ENCODE measurements at places on chromosomes 11 and 22.

DNA sequence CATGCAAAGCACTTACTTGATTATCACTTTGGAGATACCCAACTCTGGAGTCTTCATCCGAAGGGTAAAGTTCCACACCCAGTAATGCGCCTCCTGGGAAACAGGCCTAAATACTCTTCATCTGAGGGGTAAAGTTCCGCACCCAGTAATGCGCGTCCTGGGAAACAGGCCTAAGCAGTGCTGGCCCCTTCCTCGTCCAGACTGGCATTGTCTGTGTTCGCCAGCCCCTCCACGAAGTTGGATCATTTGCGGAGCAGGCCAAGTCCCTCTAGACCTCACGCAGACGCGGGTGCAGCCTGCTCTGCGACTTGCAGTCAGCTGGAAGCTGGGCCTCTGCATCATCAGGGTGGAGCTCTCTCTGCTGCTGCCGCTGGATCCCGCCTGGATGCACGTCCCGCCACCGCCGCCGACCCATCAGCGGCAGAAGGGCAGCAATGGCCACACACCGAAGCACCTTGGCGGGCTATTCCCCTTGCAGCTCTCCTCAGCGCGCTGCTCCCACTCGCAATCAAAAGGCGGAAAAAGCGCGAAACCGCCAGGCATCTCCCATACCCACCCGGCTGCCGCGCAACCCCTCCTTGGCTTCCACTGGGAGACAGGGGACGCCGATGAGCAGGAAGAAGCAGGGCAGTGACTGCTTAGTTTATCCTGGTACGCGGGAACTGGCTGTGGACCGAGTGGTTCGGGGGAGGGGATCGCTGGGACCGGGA is 34.1 kb upstream of the GLYATL1 start:
- DNase-seq, result no peak

DNA sequence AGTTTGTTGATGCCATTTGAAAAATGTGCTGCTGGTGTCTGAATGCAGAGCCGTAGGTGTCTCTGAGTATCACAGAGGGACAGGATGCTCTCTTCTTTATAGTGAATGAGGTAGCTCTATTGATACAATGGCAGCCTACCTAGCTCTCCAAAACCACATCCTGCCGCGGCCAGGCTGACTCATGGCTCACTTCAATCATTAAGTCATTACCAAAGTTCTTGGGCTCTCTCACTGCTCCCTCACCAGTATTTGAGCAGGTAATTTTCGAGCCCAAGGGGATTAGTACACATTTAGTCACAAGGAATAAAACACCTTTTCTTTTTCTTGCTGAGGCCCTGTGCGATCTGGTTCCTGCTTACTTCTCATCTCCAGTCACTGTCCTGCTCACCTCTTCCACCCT is 509.0 kb upstream of the LARGE1 start:
- DNase-seq, result no peak

GRCh38 chr11:18259259-18259658 is 6.8 kb upstream of the SAA1 start:
- DNase-seq, result no peak

- DNase-seq, result no peak
Measured at GRCh38 chr22:24582056-24582814, 10.6 kb downstream of the LRRC75B start.

DNA sequence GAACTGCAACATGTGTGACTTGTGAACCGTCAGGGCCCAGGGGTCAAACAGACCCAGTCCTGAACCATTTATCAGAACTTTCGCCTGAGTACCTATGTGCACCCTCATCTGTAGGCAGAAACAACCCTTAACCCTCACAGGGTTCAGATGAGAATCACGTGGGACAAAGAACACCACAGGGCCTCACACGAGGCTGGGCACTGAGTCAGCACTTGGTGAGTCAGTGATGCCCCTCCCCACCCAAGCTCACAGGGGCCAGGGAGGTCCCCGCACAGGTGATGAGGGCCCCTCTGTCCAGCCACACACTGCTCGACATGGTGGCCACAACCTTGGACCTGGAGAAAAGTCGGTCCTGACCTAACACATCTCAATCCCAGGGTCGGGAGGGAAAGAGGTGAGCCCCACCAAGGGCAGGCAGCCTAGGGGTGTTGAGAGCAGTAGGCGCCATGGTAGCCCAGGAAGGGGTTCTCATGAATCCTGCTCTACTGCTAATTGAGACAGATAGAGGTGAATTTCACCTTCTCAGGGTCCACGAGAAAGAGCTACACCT is 176.4 kb downstream of the SHANK2 start:
- DNase-seq, result no peak

GRCh38 chr11:85945296-85945695 is 90.1 kb downstream of the CCDC83 start:
- DNase-seq, result no peak

- no peak for DNase-seq
Measured at GRCh38 chr11:230431-230830, 5.7 kb downstream of the SIRT3 start.

DNA sequence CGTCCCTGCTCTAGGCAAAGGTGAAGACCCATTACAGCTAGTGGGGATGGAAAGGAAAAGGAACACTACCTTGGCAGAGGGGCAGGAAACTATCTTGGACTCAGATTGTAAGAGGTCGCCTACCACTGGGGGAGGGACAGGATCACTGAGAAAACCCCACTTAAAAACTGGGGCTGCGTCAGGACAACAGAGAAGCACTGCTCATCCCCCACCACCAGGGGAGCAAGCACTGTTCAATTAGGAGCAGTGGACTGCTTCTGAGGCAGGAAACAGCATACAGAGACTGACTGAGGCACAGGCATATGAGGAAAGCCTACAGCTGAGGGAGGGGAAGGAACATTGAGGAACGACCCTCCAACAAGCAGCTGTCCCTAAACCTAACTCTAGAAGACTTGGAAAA is 20.8 kb upstream of the DLAT start:
- peak; percentile 19 for DNase-seq

DNA sequence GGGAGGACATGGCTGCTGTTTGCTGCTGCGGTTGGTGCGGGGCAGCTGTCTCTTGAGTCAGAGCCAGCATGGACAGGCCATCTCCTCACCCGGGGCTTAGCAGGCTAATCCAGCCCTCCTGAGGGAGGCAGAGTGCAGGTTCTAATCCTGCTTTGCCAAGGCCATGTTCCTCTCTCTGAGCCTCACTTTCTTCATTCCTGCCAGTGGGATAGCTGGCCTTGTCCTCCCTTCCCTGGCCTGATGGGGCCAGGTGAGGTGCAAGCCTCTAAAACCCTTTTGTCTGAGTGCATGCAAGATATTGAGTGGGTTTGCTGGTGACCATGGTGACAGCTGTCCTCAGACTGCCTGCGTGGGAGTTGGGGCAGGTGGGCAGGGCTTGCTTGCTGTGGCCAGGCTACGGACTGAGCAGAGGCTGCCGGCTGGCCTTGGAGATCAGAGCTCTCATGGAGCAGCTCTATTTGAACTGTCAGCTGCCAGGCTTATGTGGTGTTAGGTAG is 3.6 kb downstream of the USP35 start:
- DNase-seq, result no peak

DNA sequence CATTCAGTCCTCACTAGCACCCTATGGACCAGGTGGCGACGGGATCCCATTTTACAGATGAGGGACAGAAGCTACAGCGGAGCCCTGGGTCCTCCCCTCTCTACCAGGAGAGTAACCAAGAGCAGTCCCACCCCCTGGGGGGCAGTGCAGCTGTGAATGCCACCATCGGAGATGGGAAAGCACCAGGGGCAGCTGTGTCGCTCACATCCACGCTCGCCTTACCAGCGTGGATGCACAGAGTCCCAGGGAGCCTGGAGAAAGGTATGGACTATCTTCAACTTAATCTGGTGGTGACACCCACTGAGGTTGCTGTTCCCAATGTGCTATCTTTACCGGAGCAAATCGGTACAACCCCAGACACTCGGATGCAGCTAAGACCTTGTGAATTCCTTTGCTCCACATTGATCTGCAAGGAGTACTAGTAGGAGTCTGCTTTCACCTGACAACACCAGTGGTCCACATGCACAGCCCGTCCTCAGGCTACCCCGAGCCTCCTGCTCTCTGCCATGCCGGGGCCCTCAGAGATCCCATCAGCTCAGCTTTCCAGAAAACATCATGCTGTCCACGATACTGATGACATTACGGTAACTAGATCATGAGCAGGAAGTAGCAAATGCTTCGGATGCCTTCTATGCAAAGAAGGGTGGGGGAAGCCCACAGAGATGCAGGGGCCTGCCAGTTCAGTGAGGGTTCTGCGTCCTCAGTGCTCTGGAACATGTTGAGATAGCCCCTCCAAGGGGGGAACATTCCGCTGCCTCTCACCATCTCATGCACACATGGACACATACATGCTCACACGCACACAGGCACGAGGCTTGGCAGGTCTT is 126.0 kb downstream of the CTTN start:
- DNase-seq, result no peak

DNA sequence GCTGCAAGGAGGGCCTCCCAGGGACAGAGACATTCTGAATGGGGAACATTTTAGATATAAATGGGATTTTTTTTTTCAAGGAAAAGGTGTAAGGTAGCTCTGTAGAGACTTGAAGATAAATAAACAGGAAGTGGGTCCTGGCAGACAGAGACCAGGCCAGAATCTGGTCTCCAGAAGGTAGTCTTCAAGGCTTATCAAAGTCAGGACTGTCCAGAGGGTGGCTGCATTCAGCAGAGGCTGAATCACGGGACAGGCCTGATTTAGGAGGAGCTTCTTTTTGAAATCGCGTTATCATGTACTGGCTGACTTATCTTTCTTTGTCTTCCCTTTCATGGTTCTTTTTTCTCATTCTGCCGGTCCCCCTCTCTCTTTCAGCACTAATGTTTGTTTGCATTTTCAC is 542.9 kb downstream of the NTM start:
- no peak for DNase-seq

DNA sequence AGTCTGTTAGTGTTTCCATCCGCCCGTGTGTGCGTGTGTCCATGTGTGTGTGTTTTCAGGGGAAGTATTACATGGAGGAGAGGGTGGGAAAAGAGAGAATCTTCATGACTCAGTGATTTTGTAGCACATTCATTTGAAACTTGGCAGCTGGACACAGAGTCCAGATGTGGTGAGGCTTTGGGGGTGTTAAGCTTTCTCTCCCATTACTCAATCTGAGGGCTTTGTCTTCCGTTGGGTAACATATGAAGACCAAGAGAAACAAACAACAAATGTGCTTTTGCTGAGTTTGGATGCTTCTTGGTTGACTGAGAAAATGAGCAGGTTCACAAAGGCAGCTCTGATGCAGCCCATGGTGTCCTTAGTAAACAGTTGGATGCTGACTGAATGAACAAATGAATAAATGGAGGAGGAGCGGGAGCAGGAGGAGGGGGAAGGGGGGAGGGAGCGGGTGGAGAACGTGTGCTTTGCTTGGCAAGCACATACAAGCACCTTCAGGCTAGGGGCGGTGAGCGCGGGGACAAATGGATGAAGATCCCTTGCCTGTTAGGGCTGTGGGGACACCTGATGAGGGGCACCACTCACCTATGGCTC is 104.3 kb downstream of the ST3GAL4 start:
- no peak for DNase-seq

- no peak for DNase-seq
Measured at GRCh38 chr22:40628354-40629042, 8.0 kb downstream of the MRTFA start.

DNA sequence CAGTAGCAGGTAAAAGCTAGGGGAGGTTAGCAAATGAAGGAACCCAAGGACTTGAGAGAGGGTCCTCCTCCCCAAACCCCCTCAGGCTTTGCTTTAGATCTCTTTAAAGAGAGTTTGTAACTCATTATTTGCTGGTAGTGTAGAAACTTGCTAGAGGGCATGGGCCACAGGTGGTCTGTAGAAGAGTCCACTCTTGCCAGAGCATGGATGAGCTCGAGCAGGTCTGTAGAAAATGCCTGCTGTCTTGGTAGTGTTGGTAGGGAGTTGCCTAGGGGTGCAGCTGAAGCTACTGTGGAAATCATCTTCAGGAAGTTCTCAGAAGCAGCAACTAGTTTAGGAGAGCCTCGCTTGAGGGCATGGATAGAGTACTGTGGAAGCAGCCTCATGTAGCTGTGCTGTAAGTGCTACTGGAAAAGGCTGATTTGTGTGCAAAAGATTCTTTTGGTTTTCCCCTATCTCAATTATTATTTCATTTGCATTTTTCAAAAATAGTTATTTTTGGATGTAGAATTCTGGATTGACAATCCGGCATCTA is 104.3 kb downstream of the TMEM135 start:
- no peak for DNase-seq

DNA sequence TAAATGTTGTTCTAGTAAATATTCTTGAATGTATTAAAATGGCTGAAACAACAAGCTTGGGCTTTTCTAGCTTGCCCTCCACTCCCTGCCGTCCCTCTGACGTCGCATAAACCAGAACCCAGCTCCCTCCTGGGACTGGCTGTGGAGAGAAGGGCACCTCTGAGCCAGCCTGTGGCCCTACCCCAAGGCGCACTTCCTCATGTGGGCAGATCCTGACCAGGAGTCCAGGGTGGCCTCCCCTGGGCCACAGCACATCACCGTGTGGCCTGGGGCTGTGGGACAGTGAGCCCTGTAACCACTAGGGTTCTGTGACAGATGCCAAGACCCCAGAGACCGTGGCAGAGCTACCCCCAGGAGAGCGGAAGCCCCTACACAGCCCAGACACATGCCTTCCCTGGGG is 10.2 kb upstream of the ADORA2A start:
- DNase-seq, result no peak

DNA sequence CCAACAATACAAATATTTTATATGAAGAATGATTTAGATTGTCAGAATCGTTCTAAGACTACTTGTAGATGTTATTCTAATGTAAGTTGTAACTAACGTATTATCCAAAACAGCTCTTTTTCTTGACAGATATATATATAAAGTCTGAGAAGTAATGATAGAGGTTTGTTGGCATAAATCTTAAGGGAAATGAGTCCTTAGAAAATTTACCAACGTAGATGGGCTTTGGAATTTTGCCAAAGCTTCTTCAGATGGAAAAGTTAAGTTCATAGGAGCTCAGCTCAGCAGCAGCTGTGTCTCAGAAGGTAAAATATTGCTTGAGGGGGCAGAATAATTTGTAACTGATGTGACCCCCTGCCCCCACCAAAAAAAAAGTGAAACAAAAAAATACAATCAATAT is 66.7 kb downstream of the BID start:
- DNase-seq, result no peak

DNA sequence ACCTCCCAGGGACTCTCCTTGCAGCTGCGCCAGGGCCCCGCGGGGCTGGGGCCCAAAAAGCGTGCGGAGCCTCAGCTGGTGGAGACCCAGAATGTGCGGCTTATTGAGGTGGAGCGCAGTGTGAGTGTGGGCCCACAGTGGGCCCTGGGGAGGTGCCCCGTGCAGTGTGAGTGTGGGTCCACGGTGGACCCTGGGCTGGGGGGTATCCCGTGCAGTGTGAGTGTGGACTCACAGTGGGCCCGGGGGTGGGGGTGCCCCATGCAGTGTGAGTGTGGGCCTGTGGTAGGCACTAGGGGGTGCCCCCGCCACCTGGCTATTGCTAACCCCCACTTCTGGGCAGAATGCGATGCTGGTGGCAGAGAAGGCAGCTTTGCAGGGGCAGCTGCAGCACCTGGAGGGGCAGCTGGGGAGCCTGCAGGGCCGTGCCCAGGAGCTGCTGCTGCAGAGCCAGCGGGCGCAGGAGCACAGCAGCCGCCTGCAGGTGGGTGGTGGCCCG is 7.8 kb upstream of the RPS6KA4 start:
- no peak for DNase-seq
